MM.1S (cell line): ENCODE measurements at places on chromosomes 11 and 22.

- no peak overlapping the region for H3K27ac ChIP-seq
- H3K36me3 ChIP-seq: no peaks in the 10 kb centered on the region
- no peak for DNase-seq
- no peaks in the 10 kb centered on the region for H3K4me1 ChIP-seq
- no peak overlapping the region for H3K4me3 ChIP-seq
Measured at GRCh38 chr11:83574519-83574918, 288.4 kb upstream of the CCDC90B start.

GRCh38 chr11:103035791-103036434 is 56.0 kb downstream of the DCUN1D5 start:
- H3K4me3 ChIP-seq: no peak overlapping the region
- H3K27ac ChIP-seq: no peak overlapping the region
- H3K36me3 ChIP-seq: no peaks in the 10 kb centered on the region
- no peaks in the 10 kb centered on the region for H3K27me3 ChIP-seq

GRCh38 chr11:73308003-73308960 is at the start of gene ARHGEF17:
Gene ARHGEF17, plus strand, starts transcription at chr11:73308276. Its CDS starts 363 bp downstream, at chr11:73308639.
- no peaks in the 10 kb centered on the region for H3K36me3 ChIP-seq
- peaks cover 6% of the 10 kb centered on the region; the same call in 1 of the 2 replicates for H3K27me3 ChIP-seq
- no peaks in the 10 kb centered on the region for H3K4me1 ChIP-seq
- no peak for DNase-seq
- 0 out of 2 replicates have a peak within 1 kb of the TSS, but pooled peaks have one; percentile 4 for H3K27ac ChIP-seq

GRCh38 chr11:7523416-7524210 is 9.8 kb downstream of the PPFIBP2 start:
- DNase-seq: no peak
- H3K4me1 ChIP-seq: peaks cover 39% of the 10 kb centered on the region
- no peaks in the 10 kb centered on the region for H3K36me3 ChIP-seq
- no peaks in the 10 kb centered on the region for H3K27me3 ChIP-seq
- no peak overlapping the region for H3K27ac ChIP-seq
- no peak overlapping the region for H3K4me3 ChIP-seq

DNA sequence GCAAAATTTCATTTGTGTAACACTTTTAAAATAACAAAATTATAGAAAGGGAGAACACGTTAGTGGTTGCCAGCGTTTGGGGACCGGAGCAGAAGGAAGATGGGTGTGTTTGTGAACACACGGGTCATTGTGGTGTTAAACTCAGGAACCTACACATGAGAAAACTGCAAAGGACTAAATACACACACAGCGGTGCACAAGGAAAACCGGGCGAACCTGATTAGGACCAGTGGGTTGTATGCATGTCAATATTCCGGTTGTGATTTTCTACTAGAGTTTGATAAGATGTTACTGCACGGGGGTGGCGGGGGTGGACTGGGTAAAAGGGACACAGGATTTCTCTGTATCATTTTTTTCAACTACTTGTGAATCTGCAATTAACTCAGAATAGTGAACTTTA is 351.2 kb downstream of the OPCML start:
- no peak for DNase-seq
- no peaks in the 10 kb centered on the region for H3K36me3 ChIP-seq
- no peaks in the 10 kb centered on the region for H3K4me1 ChIP-seq
- H3K4me3 ChIP-seq: no peak overlapping the region
- H3K27me3 ChIP-seq: no peaks in the 10 kb centered on the region
- H3K27ac ChIP-seq: no peak overlapping the region

- no peak for DNase-seq
- no peaks in the 10 kb centered on the region for H3K4me1 ChIP-seq
- no peaks in the 10 kb centered on the region for H3K36me3 ChIP-seq
- peaks cover 17% of the 10 kb centered on the region; the same call in 1 of the 2 replicates for H3K27me3 ChIP-seq
- H3K27ac ChIP-seq: no peak overlapping the region
Measured at GRCh38 chr11:119806064-119806915, 77.3 kb upstream of the NECTIN1 start.

DNA sequence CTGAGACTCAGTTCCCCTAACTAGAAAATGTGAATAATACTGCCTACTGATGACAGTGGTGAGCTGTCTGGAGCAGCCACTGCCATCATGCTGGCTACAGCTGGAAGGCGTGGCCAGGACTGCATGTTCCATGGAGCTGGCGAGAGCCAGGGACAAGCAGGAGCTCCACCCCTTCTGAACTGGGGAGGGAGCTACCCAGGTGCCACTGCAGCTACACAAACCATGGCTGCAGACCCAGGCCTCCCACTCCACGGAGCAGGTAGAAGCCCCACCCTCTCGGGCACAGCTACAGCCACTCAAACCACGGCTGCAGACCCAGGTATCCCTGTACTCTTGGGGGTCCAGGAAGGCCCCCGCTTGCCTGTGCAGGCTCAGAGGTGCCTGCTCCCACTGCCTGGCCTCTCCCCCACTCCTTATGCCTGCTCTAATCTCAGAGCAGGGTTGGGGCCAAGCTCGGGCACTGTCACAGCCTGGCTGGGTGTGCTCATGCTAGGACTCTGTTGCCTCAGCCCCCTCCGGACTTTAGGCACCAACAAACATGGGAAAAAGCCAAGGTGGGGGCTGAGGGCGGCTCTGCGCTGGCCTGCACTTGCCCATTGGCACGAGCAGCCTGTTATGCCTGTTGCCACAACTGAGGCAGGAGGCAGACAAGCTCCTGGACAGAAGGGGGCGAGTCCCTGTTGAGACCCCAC is 51.7 kb downstream of the RAB30 start:
- peaks cover 14% of the 10 kb centered on the region for H3K4me1 ChIP-seq
- H3K27ac ChIP-seq: no peak overlapping the region
- no peaks in the 10 kb centered on the region for H3K36me3 ChIP-seq

DNA sequence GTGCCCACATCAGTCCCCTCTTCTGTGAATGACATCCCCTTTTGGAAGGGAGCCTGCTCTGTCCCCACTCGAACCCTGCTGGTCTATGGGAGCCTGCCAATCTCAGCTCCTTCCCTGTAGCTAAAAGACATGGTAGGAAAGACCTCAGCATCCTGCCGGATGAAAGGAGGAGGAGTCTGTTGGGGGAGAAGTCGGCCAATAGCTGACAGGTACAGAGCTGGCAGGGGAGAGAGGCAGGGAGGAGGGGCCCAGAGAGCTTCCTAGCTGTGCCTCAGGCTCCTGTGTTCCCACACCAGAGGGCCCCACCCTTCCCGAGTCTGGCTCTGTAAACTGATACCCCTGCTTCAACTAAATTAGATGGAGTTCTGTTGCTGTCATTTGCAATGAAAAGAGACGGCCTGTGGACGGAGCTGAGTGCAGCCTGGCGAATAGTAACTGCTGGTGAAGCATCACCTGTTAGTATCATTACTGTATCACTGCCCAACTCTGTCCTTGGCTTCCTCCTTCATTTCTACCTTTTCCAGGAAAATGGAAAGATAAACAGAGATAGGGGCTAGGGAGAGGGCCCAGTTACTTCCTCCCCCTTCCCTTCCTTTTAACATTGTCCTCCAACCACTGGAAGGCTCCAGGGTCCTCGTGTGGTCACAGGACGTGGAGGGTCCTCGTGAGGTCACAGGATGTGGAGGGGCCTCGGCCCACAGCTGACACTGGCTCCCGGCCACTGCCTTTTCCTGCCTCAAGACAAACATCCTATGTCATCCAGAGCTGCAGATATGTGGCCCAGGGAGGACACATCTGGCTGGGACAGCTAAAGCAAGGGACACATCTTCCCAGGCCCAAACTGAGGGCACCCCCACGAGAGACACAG is 15.1 kb downstream of the FXYD6 start:
- H3K4me3 ChIP-seq: no peak overlapping the region
- no peak for DNase-seq
- no peaks in the 10 kb centered on the region for H3K36me3 ChIP-seq
- H3K27me3 ChIP-seq: peaks cover 15% of the 10 kb centered on the region
- no peak overlapping the region for H3K27ac ChIP-seq

GRCh38 chr22:19450363-19451175 is 3.1 kb upstream of the C22orf39 start:
- H3K36me3 ChIP-seq: 0 out of 2 replicates have a peak, but pooled peaks cover 3% of the 10 kb centered on the region
- peaks cover 16% of the 10 kb centered on the region for H3K4me1 ChIP-seq
- no peak for DNase-seq
- H3K27ac ChIP-seq: no peak overlapping the region
- H3K4me3 ChIP-seq: no peak overlapping the region

DNA sequence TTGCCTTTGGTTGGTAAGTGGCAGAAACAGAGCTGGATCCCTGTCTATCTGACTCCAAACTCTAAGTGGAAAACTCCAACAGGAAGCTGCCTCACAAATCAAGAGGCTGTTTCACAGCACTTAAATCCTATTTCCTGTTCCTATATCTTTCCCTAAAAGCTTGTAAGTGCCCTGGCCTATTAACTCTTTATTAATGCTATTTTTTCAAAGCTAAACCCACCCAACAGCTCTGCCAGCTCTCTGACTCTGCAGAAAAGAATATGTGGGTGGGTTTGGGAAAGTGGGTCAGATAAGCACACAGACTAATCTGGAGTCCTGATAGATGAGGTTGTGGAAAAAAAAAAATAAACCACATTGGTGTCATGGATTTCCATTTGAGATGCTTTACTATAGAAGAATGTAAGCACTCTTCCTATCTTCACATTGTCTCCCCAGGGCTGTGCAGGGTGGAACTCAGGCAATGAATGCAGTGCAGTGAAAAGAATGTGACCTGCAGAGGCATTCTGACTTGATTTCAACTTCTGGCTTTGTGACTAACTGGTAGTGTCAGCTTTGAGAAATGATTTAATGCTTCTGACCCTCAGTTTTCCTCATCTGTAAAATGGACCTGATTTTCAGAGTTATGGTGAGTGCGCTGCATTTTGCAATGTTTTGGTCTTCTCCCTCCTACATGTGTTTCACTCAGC is 125.6 kb downstream of the AASDHPPT start:
- H3K36me3 ChIP-seq: no peaks in the 10 kb centered on the region
- no peak overlapping the region for H3K27ac ChIP-seq
- no peak overlapping the region for H3K4me3 ChIP-seq
- DNase-seq: no peak
- H3K4me1 ChIP-seq: no peaks in the 10 kb centered on the region

GRCh38 chr11:108618529-108618928 is 25.0 kb upstream of the EXPH5 start:
- DNase-seq: no peak
- H3K27me3 ChIP-seq: no peaks in the 10 kb centered on the region
- H3K27ac ChIP-seq: no peak overlapping the region
- H3K36me3 ChIP-seq: no peaks in the 10 kb centered on the region

DNA sequence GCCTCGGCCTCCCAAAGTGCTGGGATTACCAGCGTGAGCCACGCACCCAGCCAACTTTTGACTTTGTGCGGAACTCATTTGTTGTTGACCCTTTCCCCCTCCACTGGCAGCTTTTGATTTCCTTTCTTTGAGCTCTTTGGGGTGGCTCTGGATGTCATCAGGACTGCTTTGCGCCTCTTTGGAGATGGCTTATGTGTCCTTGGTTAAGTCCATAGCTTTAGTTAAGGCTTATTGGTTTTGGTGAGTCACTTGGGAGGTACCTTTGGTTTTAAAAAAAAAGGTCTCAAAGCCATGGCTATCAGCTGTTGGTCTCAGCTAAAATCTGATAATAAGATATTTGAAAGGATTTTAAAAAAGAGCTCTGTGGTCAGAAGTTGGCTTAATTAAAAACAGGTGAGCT is 5.1 kb upstream of the ARSA start:
- no peak overlapping the region for H3K4me3 ChIP-seq
- H3K27me3 ChIP-seq: 0 out of 2 replicates have a peak, but pooled peaks cover 8% of the 10 kb centered on the region
- H3K4me1 ChIP-seq: peaks cover 3% of the 10 kb centered on the region; the same call in 1 of the 2 replicates
- DNase-seq: no peak
- H3K27ac ChIP-seq: no peak overlapping the region
- H3K36me3 ChIP-seq: no peaks in the 10 kb centered on the region

- no peak overlapping the region for H3K4me3 ChIP-seq
- no peak for DNase-seq
- H3K36me3 ChIP-seq: no peaks in the 10 kb centered on the region
- no peaks in the 10 kb centered on the region for H3K4me1 ChIP-seq
- no peak overlapping the region for H3K27ac ChIP-seq
Measured at GRCh38 chr11:97742717-97743116, 1278.0 kb upstream of the CNTN5 start.

- no peak overlapping the region for H3K4me3 ChIP-seq
- H3K4me1 ChIP-seq: no peaks in the 10 kb centered on the region
- DNase-seq: no peak
- no peak overlapping the region for H3K27ac ChIP-seq
- no peaks in the 10 kb centered on the region for H3K36me3 ChIP-seq
Measured at GRCh38 chr11:121829159-121829643, 286.8 kb downstream of the BLID start.

GRCh38 chr11:34267013-34267412 is 90.8 kb downstream of the ABTB2 start:
- H3K4me3 ChIP-seq: no peak overlapping the region
- no peak for DNase-seq
- no peaks in the 10 kb centered on the region for H3K4me1 ChIP-seq
- no peak overlapping the region for H3K27ac ChIP-seq
- H3K27me3 ChIP-seq: no peaks in the 10 kb centered on the region

GRCh38 chr11:94537031-94537600 is 6.6 kb upstream of the FUT4 start:
- no peaks in the 10 kb centered on the region for H3K36me3 ChIP-seq
- no peaks in the 10 kb centered on the region for H3K27me3 ChIP-seq
- no peak for DNase-seq
- no peak overlapping the region for H3K4me3 ChIP-seq
- H3K4me1 ChIP-seq: no peaks in the 10 kb centered on the region
- H3K27ac ChIP-seq: no peak overlapping the region

DNA sequence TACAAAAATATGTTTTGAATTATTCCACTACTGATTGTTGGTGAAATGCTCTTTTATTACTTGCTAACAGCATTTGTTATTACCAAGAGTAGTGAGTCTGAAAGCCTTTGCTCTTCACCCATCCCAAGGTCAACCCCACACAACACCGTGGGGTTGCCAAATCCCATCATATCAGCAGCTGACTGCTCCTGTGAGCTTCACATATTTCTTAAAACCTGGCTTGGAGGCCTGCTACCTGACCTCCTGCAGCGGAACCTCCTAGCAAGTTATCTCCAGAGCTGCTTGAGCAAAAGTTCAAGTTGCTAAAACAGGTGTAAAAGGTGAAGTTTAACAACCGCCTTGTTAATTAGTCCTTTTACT is 20.1 kb upstream of the EIF3M start:
- H3K4me3 ChIP-seq: no peak overlapping the region
- no peak for DNase-seq
- H3K27me3 ChIP-seq: no peaks in the 10 kb centered on the region
- no peaks in the 10 kb centered on the region for H3K4me1 ChIP-seq
- no peaks in the 10 kb centered on the region for H3K36me3 ChIP-seq

- H3K36me3 ChIP-seq: no peaks in the 10 kb centered on the region
- H3K4me3 ChIP-seq: no peak overlapping the region
- H3K4me1 ChIP-seq: peaks cover 9% of the 10 kb centered on the region; the same call in 1 of the 2 replicates
- no peak overlapping the region for H3K27ac ChIP-seq
- no peaks in the 10 kb centered on the region for H3K27me3 ChIP-seq
- DNase-seq: peak; percentile 85
Measured at GRCh38 chr11:15969281-15969680, 387.1 kb downstream of the SOX6 start.

- DNase-seq: no peak
- no peaks in the 10 kb centered on the region for H3K4me1 ChIP-seq
- no peaks in the 10 kb centered on the region for H3K36me3 ChIP-seq
- H3K4me3 ChIP-seq: no peak overlapping the region
Measured at GRCh38 chr11:119771172-119771770, 42.3 kb upstream of the NECTIN1 start.

GRCh38 chr22:29456211-29456671 is 17.9 kb downstream of the RFPL1 start:
- H3K4me3 ChIP-seq: no peak overlapping the region
- H3K27ac ChIP-seq: no peak overlapping the region
- no peaks in the 10 kb centered on the region for H3K4me1 ChIP-seq
- no peak for DNase-seq
- no peaks in the 10 kb centered on the region for H3K36me3 ChIP-seq

- no peaks in the 10 kb centered on the region; the same call in 1 of the 2 replicates for H3K4me1 ChIP-seq
- DNase-seq: no peak
- H3K36me3 ChIP-seq: no peaks in the 10 kb centered on the region
- H3K27ac ChIP-seq: no peak overlapping the region
- H3K27me3 ChIP-seq: no peaks in the 10 kb centered on the region
Measured at GRCh38 chr11:74086242-74086884, 77.5 kb upstream of the UCP3 start.
